ENCODE measurements at places on chromosomes 5 and 9.

DNA sequence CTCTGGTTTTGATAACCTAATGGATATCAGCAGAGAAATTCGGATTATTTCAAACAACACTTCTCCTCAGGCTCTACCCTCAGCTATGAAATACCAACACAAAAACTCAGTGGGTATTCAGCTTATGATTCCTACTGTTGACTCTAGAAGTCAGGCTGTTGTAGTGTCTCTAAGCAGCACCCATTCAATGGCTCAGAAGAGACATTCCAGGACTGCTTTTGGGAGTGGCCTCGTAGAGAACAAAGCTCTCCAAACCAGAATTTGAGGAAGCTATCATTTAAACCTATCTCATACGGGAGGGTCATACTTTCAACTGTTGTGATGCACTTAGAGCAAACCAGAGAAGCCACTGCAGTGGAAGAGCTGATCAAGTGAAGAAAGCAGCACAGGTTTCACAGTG lies 34.1 kb downstream of the ETF1 start:
- no peak for DNase-seq

DNA sequence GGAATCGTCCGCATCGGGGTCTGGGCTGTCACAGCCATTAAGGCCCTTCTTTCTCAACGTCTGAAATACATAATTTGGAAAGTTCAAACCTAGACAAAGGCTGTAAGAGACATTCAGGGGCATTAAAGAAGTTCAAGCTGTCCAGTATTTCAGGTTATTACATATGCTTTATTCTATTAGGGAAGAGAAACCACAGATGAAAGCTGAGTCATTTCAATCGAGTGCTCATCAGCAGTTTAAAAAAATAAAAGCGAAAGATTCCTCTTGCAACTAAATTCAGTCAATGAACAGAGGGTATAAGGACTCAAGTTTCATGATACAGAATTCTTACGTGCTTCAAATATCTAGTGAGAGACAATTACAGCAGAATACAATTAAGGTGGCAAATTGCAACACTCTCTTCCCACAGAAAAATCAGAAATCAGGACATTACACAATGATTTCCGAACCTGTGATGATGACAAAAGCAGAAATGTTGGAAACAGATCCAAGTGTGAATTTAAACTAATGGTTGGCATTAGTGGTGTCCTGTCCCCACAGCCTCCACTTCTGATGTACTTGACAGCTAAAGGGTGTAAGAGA lies 121.6 kb downstream of the MEF2C start:
- DNase-seq, result no peak

DNA sequence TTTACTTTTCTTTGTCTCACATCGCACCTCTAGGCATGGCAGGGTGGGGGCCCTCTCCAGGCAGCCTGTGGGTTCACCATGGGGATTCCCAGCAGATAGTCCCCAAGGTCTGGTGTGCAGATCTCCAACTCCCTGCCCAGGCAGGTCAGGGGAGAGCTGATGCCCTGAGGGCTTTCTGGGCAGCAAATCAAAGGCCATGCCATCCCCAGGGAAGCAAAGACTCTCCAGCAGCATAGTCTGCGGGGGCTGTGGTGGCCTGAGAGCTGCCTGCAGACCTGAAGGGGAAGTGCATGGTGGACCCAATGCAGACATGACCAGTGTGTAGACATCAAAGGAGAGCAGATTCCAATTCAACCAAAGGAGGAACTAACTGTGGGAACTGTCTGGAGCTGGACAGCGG lies 7.7 kb downstream of the NEURL1B start:
- no peak for DNase-seq

GRCh38 chr9:89542401-89543021 lies 44.6 kb upstream of the SEMA4D start:
- no peak for DNase-seq

DNA sequence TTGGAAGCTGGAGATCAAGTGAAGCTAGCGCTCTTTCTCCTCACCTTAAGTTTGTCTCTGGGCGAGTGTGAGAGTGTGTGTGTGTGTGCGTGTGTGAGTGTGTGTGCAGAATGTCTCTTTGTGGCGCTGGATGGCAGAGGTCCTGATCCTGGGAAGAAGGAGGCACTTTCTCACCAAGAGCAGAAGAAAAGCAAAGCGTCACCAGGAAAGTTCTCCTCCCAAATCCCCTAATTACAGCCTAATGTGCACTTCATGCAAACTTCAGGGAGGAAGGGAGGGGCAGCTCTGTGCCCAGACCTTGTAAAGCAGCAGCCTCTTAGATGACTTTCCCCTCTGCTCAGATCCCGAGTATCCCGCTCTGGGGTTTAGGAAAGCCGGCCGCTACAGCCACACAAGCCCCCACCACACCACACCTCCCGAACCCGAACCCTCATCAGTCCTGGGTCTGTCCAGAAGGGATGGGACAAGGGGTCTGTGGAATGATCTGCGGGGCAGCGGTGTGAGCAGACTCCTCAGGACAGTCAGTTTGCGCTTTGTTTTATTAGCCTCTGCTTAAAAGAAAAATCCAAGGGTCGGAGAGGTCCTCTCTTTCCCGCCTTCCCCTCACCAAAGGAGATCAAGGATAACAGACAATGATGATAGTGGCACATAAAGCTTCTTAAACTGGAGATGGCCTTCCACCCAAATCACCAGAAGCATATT lies at the start of gene HAPLN1:
Gene HAPLN1 (minus strand): TSS at position 20 of the 702 bp plus-strand sequence. CDS start 47,332 bp downstream, outside the sequence.
- DNase-seq, result no peak

DNA sequence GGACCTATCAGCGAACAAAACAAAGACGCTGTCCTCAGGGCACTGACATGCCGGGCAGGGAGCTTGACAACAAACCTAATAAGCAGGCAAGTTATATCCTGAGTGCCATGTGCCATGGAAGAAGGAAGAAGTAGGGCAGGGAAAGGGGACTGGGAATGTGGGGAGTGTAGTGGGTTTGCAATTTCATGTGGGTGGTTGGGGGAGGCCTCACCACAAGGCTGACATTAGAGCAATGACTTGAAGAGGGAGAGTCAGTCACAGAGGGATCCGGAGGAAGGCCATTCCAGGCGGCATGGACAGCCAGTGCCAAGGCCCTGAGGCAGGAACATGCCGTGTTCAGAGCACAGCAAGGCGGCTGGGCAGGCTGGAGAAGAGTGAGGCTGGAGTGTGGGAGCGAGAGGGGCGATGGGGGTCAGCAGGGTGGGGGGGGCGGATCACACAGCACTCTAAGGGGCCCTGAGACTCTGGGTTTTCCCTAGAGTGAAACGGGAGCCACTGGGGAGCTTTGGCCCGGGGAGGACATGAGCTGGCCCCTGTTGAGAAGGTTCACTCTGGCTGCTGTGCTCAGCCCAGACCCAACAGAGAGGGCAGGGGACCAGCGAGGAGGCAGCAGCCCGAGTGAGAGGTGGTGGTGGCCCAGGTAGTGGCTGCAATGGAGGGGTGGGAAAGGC lies 86.3 kb downstream of the STK10 start:
- no peak for DNase-seq

DNA sequence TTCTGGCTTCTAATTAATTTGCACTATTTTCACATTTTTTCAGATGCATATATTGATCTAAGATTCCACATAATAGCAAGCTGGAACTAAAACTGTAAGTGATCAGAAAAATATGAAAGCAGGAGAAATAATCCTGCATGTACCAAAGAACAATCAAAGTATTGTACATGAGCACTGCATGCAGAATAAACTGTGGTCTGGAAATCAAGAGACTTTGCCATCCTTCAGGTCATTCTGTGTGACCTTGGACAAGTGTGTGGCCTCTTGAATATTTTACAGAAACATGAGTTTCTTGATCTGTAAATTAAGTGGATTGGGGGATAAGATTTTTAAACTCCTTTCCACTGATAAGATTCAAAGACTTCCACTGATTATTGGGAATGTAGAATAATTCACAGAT lies 99.2 kb upstream of the GNAQ start:
- DNase-seq, result no peak
